ENCODE measurements at places on chromosomes 12 and 14.

DNA sequence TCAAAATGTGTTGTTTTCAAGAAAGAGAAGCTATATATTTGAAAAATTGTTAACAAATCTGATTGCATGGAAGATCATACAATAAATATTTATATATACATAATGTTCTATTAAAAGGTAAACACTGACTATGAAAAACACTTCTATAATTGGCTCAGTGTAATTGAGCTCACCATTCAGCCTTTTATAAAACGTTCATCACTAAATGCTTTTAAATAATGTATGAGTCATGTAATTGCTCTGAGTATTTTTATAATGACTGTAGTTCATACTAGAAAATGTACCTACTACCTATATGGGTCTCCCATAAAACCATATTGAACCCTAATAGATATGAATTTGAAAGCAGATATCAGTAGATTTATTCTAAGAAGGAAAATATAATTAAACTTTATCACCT is 240.4 kb upstream of the MGAT4C start:
- no peak for DNase-seq

DNA sequence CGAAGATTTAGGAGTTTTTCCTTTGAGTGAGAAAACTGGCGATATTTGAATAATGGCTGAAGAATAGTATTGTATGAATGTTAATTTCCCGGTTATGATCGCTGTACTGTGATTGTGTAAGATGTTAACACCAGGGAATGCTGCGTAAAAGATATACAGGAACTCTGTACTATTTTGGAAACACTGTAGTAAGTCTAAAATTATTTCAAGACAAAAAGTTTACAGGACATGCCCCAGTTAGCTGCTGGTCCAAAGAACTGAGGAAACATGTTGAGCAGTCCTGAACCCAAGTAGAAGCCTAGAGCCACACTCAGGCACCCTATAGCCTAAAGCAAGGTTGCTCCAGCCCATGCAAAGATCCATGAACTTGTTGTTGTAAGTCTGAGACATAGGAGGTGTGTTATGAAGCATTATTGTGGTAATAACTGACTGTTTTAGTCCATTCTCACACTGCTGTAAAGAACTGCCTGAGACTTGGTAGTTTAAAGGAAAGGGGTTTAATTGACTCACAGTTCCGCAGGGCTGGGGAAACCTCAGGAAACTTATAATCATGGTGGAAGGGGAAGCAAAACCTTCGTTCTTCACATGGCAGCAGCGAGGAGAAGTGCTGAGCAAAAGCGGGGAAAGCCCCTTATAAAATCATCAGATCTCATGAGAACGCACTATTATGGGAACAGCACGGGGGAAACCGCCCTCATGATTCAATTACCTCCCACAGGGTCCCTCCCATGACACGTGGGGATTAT is 99.8 kb upstream of the RESF1 start:
- no peak for DNase-seq

GRCh38 chr12:43882578-43883178 is 46.8 kb downstream of the TMEM117 start:
- no peak for DNase-seq

DNA sequence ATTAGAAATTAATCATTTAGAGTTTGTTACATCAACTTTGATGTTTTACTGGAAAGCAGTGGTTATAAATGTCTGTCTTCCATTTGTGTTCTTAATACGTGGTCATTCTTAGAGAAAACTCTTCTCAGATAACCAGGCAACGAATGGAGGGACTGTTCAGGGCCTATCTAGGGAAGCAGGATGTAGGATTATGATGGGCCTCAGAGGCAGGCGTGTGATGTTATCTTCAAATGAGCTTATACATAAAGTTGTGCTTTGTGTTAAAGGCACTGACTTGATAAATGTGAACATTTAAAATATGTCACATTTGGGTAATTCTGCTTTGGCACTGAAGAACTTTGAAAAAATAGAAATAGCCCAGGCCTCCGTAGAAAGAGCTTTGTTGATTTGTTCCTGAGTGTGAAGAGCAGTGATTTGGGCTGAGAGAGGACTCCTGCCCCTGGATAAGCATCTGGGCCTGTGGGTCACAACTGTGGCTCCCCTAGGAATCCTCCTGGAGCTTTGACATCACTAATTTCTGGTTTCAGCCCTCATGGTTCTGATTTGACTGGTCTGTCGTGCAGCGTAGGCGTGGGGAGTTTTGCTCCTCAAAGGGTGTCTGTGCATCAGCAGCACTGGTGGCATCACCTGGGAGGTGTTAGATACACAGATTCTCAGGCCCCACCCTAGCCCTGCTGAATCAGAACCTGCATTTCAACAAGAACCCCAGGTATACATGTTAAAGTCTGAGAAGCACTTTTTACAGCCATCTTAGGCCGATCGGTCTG is 55.4 kb downstream of the SAMD4A start:
- peak; percentile 64 for DNase-seq

DNA sequence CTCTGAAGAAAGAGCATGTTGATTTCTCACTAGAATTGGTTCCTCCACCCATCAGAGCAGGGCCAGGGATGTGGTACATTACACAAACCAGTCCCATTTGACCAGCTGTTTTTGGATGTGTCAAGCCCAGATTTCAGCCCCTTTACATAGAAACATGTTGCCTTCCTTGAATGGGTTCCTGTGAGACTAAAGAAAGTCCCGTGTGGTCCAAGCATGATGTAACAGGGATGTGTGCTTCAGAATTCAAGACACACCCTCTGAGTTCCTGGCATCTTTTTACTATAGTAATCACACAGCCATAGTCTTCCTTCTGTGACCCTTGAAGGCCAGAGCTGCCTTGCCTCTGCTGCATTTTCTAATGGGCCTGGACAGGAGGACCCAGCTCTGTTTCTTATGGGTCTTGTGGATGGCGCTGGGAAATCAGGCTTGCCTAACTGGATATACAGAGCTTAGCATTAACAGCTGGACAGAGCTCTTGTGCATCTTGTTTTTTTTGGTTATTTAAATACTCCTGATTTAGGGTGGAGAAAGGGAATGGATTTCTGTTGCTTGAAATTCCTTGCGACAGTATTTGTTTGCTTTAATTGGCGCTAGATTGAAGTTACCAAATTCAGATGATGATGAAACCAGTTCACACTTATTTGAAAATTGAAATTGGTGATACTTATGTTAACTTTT is 341.0 kb downstream of the ZFP36L1 start:
- no peak for DNase-seq

- DNase-seq: no peak
Measured at GRCh38 chr12:92030618-92031017, 115.0 kb downstream of the BTG1 start.

DNA sequence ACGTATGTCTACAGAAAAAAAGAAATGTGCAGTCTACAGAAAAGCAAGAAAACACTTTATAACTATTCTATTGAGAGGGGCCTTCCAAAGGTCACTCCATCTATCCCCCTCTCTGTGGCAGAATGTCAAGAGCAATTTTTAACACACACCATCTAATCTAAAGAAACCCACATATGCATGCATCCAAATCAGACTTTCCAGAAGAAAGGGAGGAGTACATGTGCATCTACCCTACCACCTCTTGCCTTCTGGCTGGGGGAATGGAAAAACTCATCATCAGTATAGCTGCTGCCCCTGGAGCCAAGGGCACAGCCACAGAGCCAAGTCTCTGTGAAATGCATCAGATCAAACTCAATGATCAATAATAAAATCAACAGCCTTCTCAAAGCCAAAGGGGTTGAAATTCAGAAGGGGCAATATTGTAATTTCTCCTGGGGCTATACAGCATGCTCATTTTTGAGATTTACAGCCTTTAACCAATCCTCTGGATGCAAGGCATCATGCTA is 63.9 kb downstream of the ANO2 start:
- DNase-seq: no peak

DNA sequence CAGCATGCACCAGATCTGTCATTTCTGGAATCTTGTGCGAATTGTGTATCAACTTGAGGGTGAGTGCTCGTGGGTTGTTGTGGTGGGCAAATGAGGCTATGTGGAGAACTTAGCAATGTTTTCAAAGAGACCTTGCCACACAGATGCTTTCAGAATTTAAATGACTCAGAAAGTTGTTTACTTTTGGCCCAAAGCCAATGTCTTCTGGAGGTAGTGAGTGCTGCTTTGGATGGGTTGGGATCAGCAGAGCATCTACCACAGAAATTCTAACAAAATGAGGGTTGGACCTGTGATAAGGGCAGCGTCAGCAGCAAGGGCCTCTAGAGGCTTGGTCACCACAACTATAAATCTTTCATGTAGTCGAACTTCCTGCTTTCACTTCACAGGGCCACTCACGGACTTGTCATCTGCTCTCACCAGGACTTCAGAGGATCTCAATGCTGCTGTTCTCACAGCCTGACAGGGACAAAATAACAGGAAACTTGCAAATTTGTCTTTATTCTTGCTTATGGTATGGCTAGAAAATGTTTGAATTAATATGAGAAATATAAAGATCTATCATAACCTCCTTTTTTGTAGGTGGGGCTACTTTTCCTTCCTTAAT is 111.4 kb downstream of the DACT1 start:
- peak; percentile 32 for DNase-seq

- peak; percentile 79 for DNase-seq
Measured at GRCh38 chr14:20613094-20614037, 22.2 kb upstream of the RNASE12 start.

- DNase-seq: no peak
Measured at GRCh38 chr14:102159841-102160240, 20.1 kb downstream of the WDR20 start.

DNA sequence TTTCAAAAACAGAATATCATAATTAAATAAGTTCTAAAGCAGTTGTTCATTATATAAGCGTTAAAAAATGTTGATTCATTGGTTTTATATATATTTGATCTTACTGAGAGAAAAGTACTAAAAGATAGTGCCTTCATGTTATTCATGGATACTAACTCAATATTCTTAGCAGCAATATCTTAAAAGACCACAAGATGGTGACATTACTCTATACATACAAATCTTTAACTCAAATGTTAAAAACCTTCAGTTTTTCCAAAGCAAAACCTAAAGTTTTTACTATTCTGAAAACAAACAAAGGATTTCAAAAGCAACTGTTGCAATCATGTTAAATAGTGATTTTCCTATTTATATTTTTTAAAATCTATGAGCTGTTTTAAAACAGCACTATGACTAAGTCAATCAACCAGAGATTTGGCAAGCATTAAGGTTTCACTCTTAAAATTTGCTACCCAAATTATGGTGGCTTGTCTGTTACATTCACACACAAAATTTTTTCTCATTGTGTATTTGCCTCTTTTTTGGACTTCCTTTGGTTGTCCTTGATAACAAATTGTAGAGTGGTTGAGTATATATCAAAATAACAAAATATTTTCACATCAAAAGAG is 50.1 kb upstream of the RERGL start:
- no peak for DNase-seq

GRCh38 chr12:12508612-12509011 is 54.1 kb downstream of the DUSP16 start:
- DNase-seq: no peak

- DNase-seq: peak; percentile 64
Measured at GRCh38 chr12:116599285-116600136, 40.3 kb downstream of the MAP1LC3B2 start.

DNA sequence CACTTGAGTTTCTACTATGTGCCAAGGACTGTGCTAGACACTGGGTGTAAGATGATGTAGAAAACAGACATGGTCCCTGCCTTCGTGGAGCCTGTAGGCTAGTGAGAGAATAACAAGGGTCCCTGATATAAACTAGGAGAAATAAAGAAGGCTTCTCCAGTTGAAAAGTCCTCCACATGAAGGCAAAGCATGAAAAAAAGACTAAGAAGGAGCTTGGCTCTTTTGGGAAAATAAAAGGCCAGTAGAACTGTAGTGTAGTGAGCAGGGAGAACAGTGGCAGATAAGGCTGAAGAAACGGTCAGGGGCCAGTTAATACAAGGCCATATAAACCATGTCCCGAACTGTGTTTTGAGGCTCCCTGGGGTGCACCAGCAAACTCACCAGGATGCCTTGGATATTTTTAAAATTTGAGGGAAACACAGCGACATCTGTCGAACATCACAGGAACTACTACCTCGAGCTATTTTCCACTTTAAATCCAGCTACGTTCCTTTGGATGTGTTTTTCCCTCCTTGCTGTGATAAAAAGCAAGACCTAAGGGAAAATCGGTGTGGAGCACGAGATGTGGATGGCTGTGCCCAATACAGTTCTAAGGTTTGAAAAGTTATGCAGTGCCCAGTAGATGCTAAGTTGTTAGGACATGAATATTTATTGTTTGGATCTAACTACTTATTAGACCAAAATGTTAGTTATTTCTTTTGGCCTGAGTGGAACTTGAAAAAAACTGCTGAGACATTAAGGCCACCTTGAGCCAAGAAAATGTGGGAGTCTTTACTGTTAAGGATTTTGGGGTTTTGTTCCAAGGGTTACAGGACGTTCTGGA is 8.5 kb upstream of the CFL2 start:
- DNase-seq: peak; percentile 8

- no peak for DNase-seq
Measured at GRCh38 chr12:26939953-26940352, 1.7 kb downstream of the FGFR1OP2 start.

- DNase-seq: no peak
Measured at GRCh38 chr12:132329036-132329719, at the start of gene GALNT9. Gene GALNT9, minus strand, starts transcription at chr12:132329589. Its CDS starts 386 bp downstream, at chr12:132329203.

DNA sequence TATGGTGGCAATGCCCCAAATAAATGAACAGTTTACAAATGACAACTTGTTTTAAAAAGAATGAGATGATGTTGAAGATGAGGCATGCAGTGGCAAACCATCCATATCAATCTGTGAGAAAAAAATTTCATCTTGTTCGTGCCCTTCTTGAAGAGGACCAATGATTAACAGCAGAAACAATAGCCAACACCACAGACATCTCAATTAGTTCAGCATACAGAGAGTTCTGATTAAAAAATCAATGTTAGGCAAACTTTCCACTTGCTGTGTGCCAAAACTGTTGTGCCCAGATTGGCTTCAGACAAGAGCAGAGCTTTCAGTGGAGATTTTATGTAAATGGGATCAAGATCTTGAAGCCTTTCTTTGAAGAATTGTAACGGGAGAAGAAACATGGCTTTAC is 329.9 kb downstream of the BMP4 start:
- DNase-seq: no peak

DNA sequence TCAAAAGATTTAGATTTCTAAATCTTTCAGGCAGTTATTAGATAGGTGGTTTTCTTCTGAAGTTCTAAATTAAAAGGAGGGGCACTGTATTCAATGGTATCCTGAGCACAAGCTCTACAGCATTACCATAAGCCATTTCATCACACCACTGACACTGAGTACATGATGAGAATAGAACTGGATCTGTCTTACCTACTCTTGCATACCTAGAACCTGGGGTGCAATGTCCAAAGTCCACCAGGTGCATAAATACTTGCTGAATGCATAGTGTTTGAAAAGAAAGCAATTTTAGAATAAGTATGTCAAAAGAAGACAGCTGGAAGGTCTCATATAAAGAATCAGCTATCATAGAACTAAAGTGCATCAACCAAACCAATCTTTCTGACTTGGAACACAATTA is 85.5 kb upstream of the ACTN1 start:
- DNase-seq: no peak

DNA sequence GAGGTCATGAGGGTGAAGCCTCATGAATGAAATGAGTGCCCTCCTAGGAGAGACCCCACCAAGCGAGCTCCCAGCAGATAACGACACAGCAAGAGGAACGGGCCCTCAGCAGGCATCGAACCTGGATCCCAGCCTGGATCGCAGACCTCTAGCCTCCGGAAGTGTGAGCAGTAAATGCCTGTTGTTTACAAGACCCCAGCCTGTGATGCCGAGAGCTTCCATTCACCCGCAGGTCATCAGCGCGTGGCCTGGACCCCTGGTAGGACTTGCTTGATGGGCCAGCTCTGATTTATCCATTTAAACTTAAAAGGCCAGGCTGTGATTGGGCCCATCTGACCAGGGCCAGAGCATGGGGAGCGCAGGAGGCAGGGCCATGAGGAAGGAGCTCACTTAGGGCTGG is 7.0 kb downstream of the TMEM179 start:
- DNase-seq: no peak
